Caki2 (cell line): ENCODE measurements at places on chromosomes 12 and 14. TPM values are rescaled to one million over a fixed set of nuclear protein-coding genes. Genes with fewer than 3 reads are reported as not detected.

DNA sequence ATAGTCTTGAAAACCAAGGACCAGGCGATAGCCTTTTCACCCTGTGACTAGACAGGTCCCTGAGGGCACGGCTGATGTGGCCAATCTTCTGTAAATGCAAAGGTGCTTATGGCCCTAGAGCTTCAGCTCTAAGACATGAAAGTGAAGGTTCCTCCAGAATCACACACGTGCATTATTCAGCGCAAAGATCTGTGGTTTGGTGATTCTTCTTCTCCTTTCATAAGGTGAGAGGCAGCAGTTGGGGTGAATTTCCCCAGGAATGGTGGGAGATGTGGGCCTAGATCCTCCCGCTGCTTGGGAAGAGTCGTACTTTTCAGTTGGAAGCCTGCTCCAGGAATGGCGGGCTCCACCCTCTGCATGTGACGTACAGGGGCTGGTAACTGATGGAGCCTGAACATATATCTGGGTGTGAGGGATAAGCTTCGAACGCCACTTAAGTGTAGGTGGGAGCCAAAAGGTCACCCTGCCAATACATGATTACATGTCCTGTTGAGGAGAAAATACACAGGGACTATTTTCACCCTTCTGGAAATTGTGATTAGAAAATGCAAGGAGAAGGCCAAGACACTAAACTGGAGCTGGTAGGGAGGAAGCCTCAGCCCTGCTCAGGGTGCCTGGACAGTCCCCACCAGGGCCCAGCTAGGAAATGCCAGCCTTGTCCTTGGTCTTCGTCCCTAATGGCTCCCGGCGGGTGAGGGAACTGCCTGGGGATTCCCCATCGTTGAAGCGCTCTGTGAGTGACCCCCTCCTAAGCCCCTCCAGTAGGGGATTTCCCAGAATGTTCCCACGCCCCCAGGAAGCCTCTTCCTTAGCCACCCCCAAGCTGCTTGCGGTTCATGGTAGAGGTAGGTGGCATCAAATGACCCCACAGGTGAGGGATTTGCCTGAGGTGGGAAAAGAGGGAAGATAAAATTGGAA is 17.6 kb downstream of the BATF start:
- DNase-seq = no peak

- DNase-seq = peak; percentile 24
These were observed 12.5 kb downstream of the ISM2 start for GRCh38 chr14:77485901-77486678.

- no peak for DNase-seq
These were observed 65.6 kb downstream of the CCDC88C start for GRCh38 chr14:91352053-91352452.

GRCh38 chr14:22929961-22930364 is 787 bp upstream of the PRMT5 start:
- DNase-seq = no peak

DNA sequence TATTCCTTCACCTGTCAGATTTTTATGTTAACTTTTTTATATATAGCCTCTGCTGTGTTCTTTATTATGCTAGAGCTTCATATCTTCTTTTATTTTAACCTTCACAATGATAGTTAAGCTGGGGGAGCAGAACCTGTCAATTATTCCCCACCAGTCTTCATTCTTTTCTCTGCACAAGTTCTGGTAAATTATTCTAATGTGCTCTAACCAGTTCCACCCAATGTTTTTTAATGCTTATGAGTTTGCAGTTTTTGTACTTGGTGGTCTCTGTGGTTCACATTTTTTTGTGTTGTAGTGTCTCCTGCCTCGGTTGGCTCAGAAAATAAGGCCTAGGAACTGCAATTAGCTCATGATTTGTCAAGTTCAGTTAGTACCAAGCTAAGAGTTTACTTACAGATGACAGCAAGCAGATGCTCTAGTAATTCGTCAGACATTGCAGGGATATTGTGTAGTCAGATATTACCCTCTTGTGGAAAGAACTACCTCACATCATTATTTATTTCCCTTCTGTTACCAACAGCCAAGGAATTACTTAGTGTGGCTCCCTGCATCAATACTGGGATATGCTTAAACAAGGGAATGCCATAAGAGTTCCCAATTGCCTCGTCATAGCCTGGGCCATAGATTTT is 14.5 kb downstream of the DYRK2 start:
- DNase-seq = no peak

The FAM90A1 gene
- total RNA-seq = 1.5 TPM in 1 of 2 replicates, not detected in the other

The KRT3 gene
- total RNA-seq = not detected in 2 replicates

The BDKRB2 gene
- 0.14 and 0.87 TPM in 2 replicates for total RNA-seq
